Activated B cell treated with CpG ODN at 0.5 μM for 24 hours (primary cell): ENCODE measurements at places on chromosomes 5 and 9. TPM values are rescaled to one million over a fixed set of nuclear protein-coding genes. Genes with fewer than 3 reads are reported as not detected.

- H3K27ac ChIP-seq: no peak overlapping the region
- no peak overlapping the region for H3K4me3 ChIP-seq
- no peaks in the 10 kb centered on the region for H3K4me1 ChIP-seq
- no peak for DNase-seq
These were observed 28.7 kb downstream of the PCSK1 start for GRCh38 chr5:96404191-96404867.

The ADCY2 gene
- not detected in 2 replicates for total RNA-seq

DNA sequence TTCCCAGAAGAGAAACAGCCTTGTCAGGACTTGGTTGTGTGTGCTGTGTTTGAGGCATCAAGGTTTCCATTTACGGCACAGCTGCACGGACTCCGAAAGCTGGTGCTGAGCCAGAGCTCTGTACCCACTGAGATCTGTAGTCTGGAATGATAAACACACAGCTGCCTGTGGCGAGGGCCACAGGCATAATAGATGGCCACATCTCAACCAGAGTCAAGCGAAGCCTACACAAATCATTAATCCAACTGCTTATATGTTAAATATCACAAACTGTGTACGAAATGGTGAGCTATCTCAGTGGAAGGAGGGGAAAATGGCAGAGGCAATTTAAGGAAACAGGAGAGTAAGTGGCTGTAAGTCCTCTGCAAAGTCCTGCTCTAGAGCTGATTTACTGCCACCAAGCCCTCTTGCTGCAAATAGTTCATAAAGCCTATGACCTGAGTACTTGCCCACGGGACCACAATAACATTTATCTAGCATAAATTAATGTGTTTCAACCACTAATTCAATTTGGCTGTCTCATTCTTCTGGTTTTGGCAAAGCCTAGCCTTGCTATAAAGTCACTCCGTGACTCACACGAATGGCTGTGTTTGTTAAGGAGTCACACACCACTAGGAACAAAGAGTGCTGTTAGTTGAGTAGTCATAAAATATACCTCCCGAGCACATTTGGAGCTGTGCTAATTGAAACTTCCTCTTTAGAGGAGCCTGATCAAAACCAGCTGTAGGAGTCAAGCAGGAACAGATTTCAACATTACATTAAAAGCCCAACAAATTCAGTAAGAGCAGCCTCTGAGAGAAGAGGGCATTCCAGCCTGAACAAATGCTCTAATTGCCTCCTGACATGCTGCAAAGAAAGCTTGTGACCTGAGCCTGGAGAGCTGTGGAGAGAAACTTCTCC lies 738.6 kb upstream of the ZNF608 start:
- H3K36me3 ChIP-seq: no peaks in the 10 kb centered on the region
- no peak overlapping the region for H3K27ac ChIP-seq
- no peak overlapping the region for H3K4me3 ChIP-seq
- H3K27me3 ChIP-seq: peaks cover 7% of the 10 kb centered on the region
- peaks cover 12% of the 10 kb centered on the region for H3K4me1 ChIP-seq

DNA sequence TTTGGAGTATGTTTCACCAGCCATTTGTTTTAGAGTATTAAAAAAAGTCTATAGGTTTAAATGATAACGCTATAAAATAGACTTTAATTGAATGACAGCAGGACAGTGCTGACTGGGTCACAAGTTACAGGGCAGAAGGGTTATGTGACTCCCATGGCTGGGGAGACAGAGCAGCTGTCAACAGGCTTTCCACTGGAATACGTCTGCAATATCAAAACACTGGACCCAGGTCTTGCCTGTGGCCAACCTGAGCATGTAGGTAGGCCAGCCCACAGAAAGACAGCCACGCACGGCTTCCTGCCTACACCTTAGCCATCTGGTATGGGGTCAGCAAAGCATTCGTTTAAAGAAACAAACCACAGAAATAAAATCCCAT lies 80.7 kb downstream of the OTULIN start:
- H3K27me3 ChIP-seq: no peaks in the 10 kb centered on the region
- peaks cover 26% of the 10 kb centered on the region for H3K4me1 ChIP-seq
- peaks cover 52% of the 10 kb centered on the region for H3K36me3 ChIP-seq
- no peak overlapping the region for H3K4me3 ChIP-seq
- DNase-seq: no peak

The GABBR2 gene
- total RNA-seq: not detected in 2 replicates

- H3K27me3 ChIP-seq: peaks cover 2% of the 10 kb centered on the region
- H3K4me3 ChIP-seq: no peak overlapping the region
- no peak overlapping the region for H3K27ac ChIP-seq
- H3K4me1 ChIP-seq: no peaks in the 10 kb centered on the region
- DNase-seq: no peak
These were observed 564.0 kb upstream of the KLF4 start for GRCh38 chr9:108053555-108054061.
